ENCODE measurements at places on chromosomes 12 and 14. TPM values are rescaled to one million over a fixed set of nuclear protein-coding genes. Genes with fewer than 3 reads are reported as not detected.

- no peaks in the 10 kb centered on the region for H3K4me1 ChIP-seq
- no peak overlapping the region for H3K27ac ChIP-seq
- no peaks in the 10 kb centered on the region for H3K27me3 ChIP-seq
- H3K4me3 ChIP-seq = no peak overlapping the region
Measured at GRCh38 chr12:95418142-95418541, 55.8 kb upstream of the METAP2 start.

- H3K27ac ChIP-seq = peak overlapping the region; percentile 83
- peaks cover 3% of the 10 kb centered on the region for H3K36me3 ChIP-seq
- H3K4me1 ChIP-seq = peaks cover 64% of the 10 kb centered on the region
- DNase-seq = peak; percentile 79
- H3K4me3 ChIP-seq = no peak overlapping the region
- no peaks in the 10 kb centered on the region for H3K27me3 ChIP-seq
Measured at GRCh38 chr12:46217541-46218321, 51.1 kb downstream of the SLC38A1 start.

- peak overlapping the region; percentile 75 for H3K27ac ChIP-seq
- peaks cover 86% of the 10 kb centered on the region for H3K4me1 ChIP-seq
- H3K4me3 ChIP-seq = no peak overlapping the region
- no peaks in the 10 kb centered on the region for H3K36me3 ChIP-seq
- DNase-seq = no peak
- H3K27me3 ChIP-seq = no peaks in the 10 kb centered on the region
Measured at GRCh38 chr14:61343471-61343870, 22.1 kb downstream of the PRKCH start.

The RERG gene
- polyA plus RNA-seq = 3.1 TPM

The SERPINA10 gene
- polyA plus RNA-seq = 0.14 TPM

DNA sequence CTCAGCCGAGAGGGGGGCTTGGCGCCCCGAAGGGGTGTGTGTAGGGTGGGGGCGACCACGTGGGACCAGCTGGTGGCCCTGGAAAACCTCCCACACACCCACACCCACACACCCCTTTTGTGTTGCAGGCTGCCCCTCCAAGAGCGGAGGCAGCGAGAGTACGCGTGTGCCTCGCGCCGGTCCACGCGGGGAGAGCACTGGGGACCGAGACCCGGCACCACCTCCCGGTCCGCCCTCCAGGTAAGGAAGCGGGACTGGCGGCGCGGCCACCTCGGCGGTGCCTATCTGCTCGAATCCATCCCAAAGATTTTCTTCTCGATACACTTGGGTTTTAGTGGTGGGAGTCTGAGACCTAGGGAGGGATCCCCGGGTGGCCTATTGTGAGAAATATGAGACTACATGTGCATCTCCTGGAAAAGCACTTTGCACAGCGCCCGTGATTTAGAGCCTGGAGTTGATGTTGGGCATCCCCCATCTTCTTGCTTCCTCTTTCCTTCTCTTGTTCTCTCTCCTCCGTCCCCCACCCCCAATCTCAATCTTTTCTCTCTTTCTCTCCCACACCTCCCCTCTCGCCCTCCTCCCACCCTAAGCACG lies 393 bp downstream of the SYT1 start:
- no peak for DNase-seq
- H3K4me1 ChIP-seq = no peaks in the 10 kb centered on the region
- no peak overlapping the region for H3K27ac ChIP-seq
- H3K4me3 ChIP-seq = peak overlapping the region; percentile 44
- H3K27me3 ChIP-seq = peaks cover 6% of the 10 kb centered on the region
- H3K36me3 ChIP-seq = no peaks in the 10 kb centered on the region

The ADGRD1 gene
- polyA plus RNA-seq = 2.1 TPM

GRCh38 chr12:51749986-51750317 lies 98.6 kb downstream of the FIGNL2 start:
- no peaks in the 10 kb centered on the region for H3K36me3 ChIP-seq
- H3K4me3 ChIP-seq = no peak overlapping the region
- no peak for DNase-seq
- no peaks in the 10 kb centered on the region for H3K4me1 ChIP-seq
